ENCODE measurements at places on chromosomes 16 and 17.

GRCh38 chr16:72811188-72811720 is 236.7 kb downstream of the ZFHX3 start:
- H3K4me1 ChIP-seq: no peaks in the 10 kb centered on the region
- no peaks in the 10 kb centered on the region for H3K27me3 ChIP-seq
- DNase-seq: no peak
- H3K36me3 ChIP-seq: peaks cover 39% of the 10 kb centered on the region

DNA sequence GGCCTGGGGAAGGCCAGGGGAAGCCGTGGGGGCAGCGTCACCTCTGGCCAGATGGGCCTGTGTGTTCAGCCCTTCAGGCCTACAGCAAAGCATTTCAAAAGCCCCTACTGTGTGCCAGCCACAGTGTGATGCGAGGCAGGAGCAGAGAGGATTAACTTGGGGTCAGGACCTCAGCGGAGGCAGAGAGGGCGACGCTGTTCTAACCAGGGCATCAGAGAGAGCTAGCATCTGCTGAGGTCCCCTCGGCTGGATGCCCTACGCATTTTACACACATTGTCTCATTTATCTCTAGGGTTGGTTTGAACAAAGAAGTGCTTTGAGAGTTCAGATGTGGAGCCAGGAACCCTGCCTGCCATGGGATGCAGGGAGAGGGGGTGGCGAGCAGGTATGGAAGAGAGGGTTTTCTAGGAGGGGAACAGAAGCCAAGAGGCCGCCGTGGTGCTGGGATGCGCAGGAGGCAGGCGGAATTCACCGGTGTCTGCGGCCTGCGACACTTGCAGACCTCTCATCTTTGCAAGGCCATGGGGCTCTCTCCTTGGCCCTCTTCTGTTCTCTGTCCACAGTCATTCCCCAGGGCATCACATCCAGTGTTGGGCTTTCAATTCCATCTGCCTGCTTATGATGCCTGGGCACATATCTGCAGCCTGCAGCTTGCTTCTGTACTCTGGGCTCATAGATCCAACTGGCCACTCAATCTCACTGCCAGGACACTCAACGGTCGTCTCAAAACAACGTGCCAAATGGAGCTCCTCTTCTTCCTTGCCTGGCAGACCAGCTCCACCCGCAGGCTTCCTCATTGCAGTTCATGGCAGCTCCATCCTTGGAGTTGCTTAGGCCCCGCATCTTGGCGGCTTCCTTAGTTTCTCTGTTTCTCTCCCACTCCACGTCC is 8.1 kb upstream of the NKD1 start:
- H3K36me3 ChIP-seq: no peaks in the 10 kb centered on the region
- no peaks in the 10 kb centered on the region for H3K4me1 ChIP-seq
- no peak overlapping the region for H3K27ac ChIP-seq
- H3K4me3 ChIP-seq: no peak overlapping the region
- no peak for DNase-seq

GRCh38 chr17:79496422-79497005 is 114.3 kb downstream of the RBFOX3 start:
- no peaks in the 10 kb centered on the region for H3K4me1 ChIP-seq
- no peaks in the 10 kb centered on the region for H3K36me3 ChIP-seq
- no peak overlapping the region for H3K27ac ChIP-seq
- DNase-seq: no peak

DNA sequence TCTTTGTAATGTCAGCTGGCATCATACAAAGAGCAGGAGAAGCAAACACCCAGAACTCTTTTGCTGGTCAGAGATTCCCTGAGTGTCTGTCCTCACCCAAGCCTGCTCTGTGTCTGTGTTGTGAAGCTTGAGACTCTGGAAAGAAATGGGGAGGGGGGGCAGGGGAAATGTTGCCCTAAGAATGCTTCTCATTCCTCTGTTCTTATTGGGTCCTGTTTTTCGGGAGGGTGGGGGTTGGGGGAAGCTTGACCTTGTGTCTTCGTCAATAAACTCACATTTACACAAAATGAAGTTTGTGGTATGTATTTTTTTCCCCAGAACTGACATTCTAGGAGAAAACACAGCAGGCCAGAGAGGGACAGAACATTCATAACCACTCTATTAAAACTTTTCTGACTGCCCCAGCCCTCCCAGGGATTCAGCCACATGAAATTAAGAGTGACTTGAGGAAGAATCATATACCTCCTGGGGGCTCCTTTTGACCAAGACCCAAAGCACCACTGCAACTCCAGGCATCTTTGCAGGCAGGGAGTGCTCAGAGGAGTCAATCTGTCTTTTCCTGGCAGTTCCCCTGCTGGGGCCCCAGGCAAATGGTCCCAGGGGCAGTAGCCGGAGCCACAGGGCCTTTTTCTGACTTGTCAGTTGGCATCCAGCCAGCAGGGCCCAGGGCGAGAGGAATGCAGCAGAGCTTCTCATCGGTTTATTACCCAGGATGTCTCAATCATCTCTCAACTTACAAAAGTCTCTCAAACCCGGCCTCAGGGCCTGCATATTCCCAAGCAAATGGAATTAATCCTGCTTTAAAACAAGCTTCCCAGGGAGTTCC is 5.1 kb upstream of the RASL10B start:
- DNase-seq: peak; percentile 68
- peaks cover 45% of the 10 kb centered on the region for H3K36me3 ChIP-seq
- no peak overlapping the region for H3K4me3 ChIP-seq
- H3K27ac ChIP-seq: no peak overlapping the region

DNA sequence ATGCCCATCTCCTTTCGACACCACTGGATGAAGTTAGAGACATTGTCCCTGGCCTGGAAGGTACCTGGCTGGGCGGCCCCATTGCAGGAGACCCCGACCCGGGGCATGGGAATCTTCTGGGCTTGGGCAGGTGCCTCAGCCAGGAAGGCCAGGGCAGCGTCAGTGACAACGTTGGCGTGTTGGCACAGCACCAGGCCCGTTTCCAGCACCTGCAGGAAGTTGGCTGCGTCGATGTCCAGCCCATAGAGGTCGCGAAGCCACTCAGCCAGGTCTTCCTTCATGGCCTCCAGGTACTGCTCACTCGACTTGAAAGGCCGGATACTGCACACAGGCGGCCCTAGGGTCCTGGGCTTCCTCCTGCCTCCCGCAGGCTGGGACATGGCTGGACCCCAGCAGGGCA is 568 bp downstream of the GAS2L2 start:
- H3K4me3 ChIP-seq: no peak overlapping the region
- no peaks in the 10 kb centered on the region for H3K36me3 ChIP-seq
- DNase-seq: no peak
- no peak overlapping the region for H3K27ac ChIP-seq
- no peaks in the 10 kb centered on the region for H3K27me3 ChIP-seq

- H3K4me3 ChIP-seq: no peak overlapping the region
- no peaks in the 10 kb centered on the region for H3K36me3 ChIP-seq
- H3K4me1 ChIP-seq: no peaks in the 10 kb centered on the region
- H3K27ac ChIP-seq: no peak overlapping the region
- H3K27me3 ChIP-seq: no peaks in the 10 kb centered on the region
Observed at GRCh38 chr17:51914577-51914976, 243.9 kb downstream of the CA10 start.

- no peaks in the 10 kb centered on the region for H3K27me3 ChIP-seq
- H3K36me3 ChIP-seq: no peaks in the 10 kb centered on the region
- no peak overlapping the region for H3K27ac ChIP-seq
- no peaks in the 10 kb centered on the region for H3K4me1 ChIP-seq
- no peak overlapping the region for H3K4me3 ChIP-seq
- no peak for DNase-seq
Observed at GRCh38 chr17:6075845-6076244, 5.7 kb downstream of the WSCD1 start.

DNA sequence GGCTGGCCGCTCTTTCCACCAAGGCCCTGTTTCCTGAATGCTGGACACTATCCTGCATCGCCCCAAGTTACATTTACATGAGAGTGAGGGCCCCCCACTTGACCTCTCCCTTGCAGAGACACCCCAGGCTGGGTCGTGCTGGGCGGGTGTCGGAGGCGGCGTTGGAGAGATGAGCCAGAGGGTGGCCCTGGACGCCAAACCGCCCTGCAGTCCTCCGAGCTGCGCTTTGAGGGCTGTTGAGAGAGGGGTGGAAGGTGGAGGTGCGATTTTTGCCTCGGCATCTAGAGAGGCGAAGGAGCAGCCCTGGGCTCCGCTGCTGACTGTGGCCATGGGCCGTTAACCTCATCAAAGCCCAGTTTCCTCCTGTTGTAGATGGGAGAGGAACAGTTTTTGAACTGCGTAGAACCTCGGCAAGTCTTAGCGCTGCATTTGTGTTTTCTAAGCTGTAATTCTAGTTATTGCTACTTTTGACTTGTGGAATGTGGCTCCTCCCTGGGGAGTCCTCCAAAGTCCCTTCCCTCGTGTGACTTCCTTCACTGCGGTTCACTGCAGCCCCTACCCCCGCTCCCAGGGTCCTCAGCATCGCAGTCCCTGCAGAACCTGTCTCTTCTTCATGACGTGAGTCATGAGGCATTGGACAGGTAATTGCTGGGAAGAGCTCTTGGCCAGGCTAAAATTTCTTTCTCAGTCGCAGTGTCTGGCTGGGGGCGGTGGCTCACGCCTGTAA is 986 bp upstream of the ELOB start:
- H3K27ac ChIP-seq: peak overlapping the region; percentile 100
- H3K36me3 ChIP-seq: peaks cover 10% of the 10 kb centered on the region
- no peak for DNase-seq

DNA sequence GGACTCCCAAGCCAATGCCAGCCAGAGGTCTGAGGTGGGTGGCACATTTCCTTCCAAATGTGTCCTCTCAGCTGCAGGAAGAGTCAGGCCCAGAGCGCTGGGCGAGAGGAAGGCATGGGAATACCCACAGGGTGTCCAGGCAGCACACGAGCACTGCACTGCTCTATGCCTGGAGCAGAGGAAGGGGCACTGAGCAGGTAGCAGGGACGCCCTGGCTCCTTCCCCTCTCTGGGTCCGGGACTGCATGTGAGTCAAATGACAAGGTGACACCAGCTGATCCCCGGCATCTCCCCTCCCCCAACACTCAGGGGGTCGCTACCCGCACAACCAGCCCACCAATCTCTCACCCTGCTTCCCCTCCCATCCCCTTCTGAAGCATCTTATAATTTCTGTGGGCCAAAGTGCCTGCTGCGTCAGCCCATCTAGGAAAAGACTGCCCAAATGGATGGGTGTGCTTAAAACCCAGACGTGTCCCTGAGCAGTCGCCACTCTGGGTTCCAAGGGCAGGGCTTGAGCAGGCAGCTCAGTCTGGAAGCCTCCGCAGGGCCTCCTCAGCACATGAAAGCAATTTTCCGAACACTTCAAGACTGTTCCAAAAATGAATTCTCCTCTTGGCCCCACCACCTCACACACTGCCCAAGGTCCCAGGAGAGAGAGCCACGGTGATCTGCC is 12.0 kb upstream of the BCAR1 start:
- no peaks in the 10 kb centered on the region for H3K27me3 ChIP-seq
- H3K4me1 ChIP-seq: peaks cover 37% of the 10 kb centered on the region
- H3K36me3 ChIP-seq: no peaks in the 10 kb centered on the region
- H3K27ac ChIP-seq: peak overlapping the region; percentile 95
- no peak for DNase-seq
